Stimulated activated CD4-positive, alpha-beta T cell treated with anti-CD3 and anti-CD28 coated beads, Interleukin-1b, Interleukin-23, amount 100 ng/mL, for 1 hour (primary cell): ENCODE measurements at places on chromosomes 16 and 17.

DNA sequence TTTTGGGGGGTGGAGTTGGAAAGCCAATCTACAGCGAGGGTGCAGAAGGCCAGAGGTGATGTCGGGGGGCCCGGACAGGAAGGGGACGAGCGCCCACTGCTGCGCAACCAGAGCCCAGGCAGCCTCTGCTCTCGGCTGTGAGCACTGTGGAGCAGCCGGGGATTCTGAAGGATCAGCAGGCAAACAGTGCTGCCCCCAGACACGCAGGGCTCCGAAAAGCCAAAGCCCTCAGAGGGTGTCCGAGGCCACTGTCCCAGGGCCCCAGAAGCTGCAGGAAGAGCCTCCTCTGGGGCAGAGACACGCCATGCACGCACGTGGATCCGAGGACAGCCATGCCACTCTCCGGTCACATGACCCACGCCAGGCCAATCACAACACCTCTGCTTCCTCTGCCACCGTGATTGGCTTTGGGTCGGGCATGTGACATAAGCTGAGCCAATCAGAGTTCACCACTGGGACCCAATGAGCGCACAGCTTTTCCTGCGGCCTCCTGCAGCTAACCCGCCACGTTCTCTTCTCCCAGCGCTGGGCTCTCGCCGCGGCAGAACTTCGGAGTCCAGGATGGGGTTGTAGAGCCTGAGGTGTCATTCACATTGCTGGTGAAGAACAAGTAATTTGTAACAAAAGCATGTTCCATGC, 40.7 kb downstream of the ACTG1 start:
- no peak for DNase-seq

- DNase-seq, result no peak
These were observed 7.8 kb downstream of the SLC47A2 start for GRCh38 chr17:19708431-19709175.

DNA sequence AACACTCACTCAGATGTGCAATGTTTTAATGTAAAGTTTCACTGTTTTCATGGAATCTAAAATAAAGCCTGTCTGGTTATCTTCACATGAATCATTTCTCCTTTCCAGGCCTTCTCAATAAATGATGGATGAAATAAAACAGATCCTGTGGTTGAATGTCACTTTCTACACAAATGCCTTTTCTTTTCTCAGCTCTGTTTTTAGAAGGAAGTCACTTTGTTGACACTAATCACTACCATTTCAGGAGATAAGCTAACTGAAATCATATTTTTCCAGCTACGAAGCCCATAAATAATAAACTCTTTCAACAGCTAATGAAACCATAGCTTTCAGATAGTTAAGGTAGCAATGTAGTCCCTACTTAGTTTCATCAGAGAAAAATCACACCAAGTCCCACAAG, 17.9 kb downstream of the NME2 start:
- DNase-seq, result no peak

GRCh38 chr16:87458424-87458915, 34.4 kb downstream of the ZCCHC14 start:
- DNase-seq, result no peak

DNA sequence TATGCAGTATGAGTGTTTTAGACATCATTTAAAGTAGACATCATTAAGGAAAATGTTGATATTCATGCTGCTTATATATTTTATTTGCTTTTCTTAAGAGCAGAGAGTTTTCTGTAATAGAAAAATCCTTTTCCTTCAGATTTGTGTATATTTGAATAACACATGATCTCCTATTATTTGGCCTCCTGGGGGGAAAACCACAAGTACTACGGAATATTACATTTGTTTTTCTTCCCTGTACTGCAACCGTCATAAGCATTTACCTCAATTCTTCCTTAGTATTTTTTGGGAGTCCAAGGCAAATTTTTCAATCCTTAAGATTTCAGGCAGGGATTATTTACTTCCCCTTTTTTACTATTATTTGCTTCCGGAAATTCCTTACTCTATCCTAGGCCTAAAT, 6.0 kb downstream of the RSPRY1 start:
- DNase-seq, result no peak

DNA sequence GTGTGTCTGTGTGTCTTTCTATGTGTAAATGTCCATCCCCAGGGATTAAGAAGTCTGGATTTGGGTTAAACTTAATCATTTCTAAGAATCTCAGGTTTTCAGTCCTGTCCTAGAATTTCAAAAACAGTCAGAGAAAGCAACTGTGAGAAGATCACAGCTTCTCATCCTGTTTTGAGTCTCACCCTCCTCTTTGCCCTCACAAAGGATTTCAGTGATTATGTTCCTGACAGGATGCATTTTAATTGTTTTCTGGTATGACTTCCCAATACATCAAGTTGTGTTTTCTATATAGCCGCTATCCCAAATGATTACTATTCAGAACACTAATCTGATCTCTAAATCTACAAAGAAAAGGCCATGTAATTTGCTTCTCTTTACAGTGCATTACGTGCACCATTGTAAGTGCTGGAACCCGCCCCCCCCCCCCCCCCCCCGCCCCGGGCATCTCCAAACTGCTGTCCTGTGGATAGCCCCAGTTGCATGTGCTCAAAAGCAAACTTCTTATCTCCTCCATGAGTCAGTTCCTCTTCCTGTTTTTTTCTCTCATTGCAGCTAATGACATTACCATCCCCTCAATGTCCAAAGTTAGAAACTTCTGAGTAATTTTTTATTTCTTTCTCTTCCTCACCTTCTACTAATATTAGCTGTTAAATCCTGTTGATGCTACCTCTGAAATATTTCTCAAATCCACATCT, 73.9 kb downstream of the CDH13 start:
- DNase-seq, result no peak
